NCI-H1417 (cell line): ENCODE measurements at places on chromosomes 12 and 14.

- DNase-seq = no peak
Observed at GRCh38 chr14:22848351-22849164, 12.2 kb downstream of the MMP14 start.

GRCh38 chr14:50225974-50226297, 5.4 kb downstream of the SOS2 start:
- DNase-seq = peak; percentile 32

- DNase-seq = no peak
Observed at GRCh38 chr12:80068173-80068572, 31.2 kb upstream of the OTOGL start.

GRCh38 chr14:57889245-57889644, 23.4 kb upstream of the SLC35F4 start:
- no peak for DNase-seq

DNA sequence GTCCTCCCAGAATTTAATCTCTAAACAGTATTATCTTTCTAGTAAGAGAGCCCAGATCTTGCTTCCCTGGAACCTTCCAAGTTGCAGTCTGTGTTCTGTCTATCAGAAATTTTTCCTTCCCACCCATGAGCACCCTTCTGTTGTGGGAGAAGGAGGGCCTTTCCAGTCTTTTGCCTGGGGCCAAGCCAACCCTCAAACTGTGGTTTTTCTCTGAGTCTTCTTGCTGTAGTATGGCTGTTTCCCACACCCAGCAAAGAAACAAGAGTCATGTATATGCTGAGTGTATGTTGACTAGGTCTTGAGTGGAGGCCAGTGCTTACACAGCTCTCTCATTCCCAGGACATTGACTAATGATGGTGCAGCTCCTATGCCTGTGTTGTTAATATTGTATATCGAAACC, 104.5 kb downstream of the TGFB3 start:
- DNase-seq = no peak

- no peak for DNase-seq
Observed at GRCh38 chr14:62280366-62280765, 518.1 kb downstream of the SNAPC1 start.

- no peak for DNase-seq
Observed at GRCh38 chr12:76137606-76138005, 53.1 kb upstream of the NAP1L1 start.

DNA sequence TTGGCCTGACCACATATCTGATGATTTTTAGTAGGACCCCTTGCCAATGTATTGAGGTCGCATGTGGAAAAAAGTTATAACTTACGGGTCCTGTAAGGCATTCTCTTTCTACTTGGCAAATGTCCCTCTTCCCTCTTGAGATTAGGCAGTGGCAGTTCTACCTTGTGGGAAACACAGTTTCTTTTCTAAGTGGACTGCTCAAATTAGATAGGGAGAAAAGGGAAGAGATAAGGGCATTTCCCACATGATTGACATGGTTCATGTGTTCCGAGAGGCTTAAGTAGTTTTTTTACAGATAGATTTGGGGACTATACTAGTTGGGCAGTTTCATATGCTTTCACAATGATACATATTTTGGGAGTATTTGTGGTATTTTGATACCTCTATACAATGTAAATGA, 154.7 kb downstream of the FBXL14 start:
- no peak for DNase-seq
